ENCODE measurements at places on chromosomes 12 and 14.

DNA sequence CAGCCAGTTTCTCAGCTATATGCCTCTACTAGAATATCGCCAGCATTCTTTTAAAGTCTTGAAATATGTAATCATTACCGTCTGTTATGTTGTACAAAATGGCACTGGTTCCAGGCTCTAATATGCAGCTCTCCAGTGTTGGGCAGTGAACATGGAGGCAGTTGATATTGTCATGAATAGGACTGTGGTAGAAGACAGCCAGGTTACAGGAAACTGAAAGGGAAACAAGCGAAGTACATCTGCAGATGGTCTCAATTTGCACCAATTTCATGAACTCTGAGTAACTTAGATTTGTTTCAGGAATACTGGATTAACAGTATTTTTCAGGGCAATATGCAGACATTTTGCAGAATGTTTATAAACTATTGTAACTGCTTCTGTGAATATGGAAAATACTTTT lies 13.4 kb upstream of the KLHL42 start:
- DNase-seq: no peak

DNA sequence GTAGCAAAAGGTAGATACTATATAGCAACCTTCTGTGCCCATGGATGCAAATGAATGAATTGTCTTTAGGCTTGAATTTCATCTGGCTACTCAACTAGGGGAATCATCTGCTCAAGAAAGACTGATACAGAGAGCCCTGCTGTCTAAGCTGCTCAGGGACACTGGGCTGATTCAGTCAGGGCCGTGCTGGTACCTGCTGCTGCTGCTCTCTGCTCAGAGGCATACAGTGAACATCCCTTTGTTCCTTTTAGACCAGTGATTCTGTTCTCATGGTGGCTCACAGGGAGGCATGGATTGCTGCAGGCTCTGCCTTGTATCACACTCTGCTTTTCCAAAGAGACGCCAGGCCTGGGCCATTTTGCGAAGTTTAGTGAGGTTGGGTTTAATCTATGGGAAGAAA lies 14.1 kb downstream of the EIF2B2 start:
- no peak for DNase-seq

GRCh38 chr14:24136684-24137528 lies 912 bp downstream of the PSME1 start:
- DNase-seq: no peak

GRCh38 chr14:103122585-103122946 lies 695 bp upstream of the TNFAIP2 start:
- no peak for DNase-seq

DNA sequence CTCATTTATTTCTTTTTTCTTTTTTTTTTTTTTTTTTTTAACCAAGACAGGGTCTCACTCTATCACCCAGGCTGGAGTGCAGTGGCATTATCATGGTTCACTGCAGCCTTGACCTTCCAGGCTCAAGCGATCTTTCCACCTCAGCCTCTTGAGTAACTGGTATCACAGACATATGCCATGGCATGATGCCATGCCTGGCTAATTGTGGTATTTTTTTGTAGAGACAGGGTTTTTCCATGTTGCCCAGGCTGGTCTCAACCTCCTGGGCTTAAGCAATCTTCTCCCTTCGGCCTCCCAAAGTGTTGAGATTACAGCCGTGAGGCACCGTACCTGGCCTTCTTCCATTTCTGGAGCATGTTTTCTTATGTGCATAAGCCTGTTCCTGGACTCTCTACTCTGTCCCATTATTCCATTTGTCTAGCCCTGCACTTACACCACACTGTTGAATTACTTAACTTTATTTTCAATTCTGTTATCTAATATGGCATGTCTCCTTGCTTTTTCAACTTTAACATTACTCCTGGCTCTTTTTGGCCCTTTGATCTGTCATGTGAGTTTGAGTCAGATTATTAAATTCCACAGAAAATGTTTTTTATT lies 47.9 kb upstream of the PTGDR start:
- no peak for DNase-seq

All from mesothelial cell of epicardium (in vitro differentiated cells).